CD4-positive, alpha-beta T cell treated with Interleukin-6 for 4 hours (primary cell): ENCODE measurements at places on chromosomes 12 and 14.

- DNase-seq = peak; percentile 75
Observed at GRCh38 chr14:68782091-68782981, 10.5 kb downstream of the ZFP36L1 start.

DNA sequence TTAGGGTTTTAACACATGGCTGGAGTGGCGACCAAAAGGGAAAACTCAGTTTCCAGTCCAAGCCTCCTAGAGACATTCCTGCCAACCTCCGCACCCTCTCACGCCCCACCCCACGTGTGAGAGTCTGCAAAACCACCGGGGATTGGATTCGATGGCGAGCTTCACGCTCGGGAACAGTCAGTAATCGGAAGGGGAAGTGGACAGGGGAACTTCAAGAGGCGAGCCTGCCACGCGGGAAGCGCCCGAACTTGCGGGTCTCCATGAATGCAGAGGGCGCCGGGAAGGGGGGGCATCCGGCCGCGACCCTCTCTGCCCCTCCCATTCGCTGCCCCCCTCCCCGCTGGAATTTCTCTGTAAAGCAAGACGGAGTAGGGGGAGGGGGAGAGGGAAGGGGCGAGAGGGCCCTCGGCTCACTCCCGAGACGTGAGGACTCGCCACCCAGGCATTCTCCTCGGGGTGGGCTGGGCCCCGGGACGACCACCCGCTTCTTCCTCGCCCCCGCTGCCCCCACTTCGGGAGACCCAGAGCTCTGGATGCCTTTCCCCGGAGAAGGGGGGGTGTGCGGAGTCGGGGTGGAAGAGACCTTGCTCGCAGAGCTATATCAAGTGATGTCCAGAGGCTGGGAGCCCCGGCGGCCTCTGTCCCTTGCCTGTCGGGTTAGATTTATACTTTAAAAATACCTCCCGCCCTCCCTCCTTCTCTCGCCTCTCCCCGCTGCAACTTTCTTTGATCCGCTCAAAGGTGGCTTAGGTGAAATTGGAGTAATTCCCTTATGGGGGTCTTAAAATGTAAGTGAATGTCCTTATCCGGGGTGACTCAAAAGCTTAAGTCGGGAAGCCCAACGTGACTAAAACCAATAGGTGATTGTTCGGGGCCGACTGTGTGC lies 2.5 kb upstream of the CCND2 start:
- DNase-seq = peak; percentile 50

- no peak for DNase-seq
Observed at GRCh38 chr14:104633276-104634137, 28.9 kb upstream of the TMEM179 start.

GRCh38 chr12:59429766-59430165 lies 166.1 kb upstream of the SLC16A7 start:
- DNase-seq = no peak

DNA sequence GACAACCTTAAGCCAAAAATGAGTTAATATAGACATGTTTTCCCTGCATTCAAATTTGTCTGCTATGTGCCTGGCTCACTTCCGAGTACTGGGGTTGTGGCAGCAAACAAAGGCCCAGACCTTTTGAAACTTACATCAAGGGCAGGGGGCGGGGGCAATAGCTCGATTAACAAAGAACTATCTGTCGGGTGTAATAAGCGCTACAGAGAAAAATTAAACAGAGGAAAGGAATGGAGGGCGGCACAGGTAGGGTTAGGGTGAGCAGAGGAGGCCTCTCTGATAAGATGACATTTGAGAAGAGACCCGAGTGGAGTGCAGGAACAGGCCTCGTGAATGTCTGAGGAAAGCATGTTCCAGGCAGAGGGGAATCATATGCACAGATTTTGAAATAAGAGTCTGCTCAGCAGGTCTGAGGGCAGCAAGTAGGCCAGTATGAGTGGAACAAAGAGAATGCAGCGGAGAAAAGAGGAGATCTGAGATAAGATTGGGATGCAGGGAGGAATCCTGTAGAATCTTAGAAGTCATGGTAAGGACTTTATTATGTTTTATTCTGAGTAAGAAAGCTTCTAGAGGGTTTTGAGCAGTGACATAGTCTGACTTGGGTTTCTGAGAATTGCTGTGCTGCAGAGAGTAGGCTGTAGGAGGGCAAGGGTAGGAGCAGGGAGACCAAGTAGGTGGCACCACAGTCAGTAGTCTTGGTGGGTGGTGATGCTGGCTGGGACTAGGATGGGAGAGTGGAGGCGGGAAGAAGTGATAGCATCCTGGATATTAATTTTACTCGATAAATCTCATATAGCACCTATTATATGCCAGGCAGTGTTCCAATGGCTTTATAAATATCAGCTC lies 52.6 kb downstream of the BICDL1 start:
- DNase-seq = peak; percentile 66
